Stimulated activated CD4-positive, alpha-beta T cell treated with anti-CD3 and anti-CD28 coated beads, Interleukin-15, amount 100 ng/mL, for 24 hours (primary cell): ENCODE measurements at places on chromosomes 11 and 22.

GRCh38 chr11:113814181-113814580 is 34.6 kb downstream of the CLDN25 start:
- DNase-seq: no peak

GRCh38 chr11:118338637-118339061 is 3.9 kb downstream of the CD3D start:
- peak; percentile 90 for DNase-seq

DNA sequence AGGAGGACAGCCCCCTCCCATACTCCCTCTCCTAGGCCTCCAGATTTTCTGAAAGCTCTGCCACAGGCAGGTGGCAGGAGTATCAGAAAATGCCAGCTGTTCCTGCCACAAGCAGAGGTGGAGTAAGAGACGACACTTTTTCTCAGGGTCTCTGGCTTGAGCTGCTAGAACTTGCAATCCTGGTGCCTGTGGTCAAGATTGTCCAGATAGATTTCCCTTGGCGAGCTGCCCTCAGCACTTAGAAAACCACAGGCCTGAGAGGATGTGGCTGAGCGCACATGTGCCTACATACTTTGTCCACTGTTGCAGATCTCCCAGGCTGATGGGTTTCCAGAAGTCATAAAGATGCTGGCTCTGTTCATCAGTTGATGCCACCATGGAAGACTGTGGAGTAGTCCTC is 65.7 kb upstream of the NAV2 start:
- DNase-seq: no peak

DNA sequence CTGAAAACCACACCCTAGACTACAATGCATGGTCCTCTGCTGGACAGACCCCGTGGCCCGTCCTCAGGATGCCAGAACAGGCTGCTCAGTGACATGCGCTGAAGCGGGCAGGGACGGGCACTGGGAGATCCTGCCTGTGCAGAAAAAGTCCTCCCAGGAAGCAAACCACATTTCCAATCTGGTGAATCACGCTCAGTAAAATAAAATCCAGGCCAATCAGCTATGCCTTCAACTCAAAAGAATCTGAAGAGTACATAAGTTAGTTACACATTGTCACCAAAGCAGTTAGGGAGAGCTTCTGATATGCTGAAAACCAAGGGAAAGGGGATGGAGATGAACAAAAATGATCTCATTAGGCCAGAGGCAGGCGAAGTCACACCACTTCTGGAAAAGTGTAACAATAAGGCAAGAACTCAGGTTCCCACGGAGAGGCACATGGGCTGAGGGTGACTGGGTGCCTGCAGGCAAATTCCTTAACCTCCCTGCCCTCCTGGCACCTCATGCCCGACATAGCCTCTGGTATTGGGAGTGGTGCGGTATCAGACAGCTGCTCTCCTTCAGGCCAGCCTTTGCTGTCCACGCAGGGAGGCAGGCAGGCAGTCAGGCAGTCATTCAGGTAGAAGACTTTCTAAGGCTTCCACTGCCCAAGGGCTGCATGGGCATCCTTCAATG is 66.4 kb downstream of the APOL5 start:
- no peak for DNase-seq

DNA sequence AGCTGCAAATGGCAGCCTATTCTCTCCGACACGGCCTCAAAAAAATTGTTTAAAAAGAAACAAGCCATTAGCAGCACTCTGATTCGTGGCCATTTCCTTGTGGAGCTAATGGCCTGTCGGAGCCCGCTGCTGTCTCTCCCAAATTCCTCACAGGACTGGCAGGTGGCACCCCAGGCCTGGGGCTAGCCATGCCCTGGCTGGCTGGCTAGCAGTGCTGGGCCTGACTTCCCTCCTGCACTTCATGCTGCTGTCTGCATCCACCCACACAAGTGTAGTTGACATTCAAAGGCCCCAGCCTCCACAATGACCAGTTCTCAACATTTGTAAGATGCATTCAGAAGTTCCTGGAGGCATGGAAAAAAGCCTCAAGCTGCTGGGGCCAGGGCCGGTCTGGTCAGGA is 61.5 kb downstream of the SMCO4 start:
- DNase-seq: no peak

- DNase-seq: peak; percentile 77
These were observed 764 bp upstream of the PACSIN3 start for GRCh38 chr11:47186700-47187695.
